Stimulated activated CD4-positive, alpha-beta T cell treated with anti-CD3 and anti-CD28 coated beads, Interleukin-12 subunit alpha, Interleukin-12 subunit beta, amount 100 ng/mL, for 4 hours (primary cell): ENCODE measurements at places on chromosomes 7 and 10.

DNA sequence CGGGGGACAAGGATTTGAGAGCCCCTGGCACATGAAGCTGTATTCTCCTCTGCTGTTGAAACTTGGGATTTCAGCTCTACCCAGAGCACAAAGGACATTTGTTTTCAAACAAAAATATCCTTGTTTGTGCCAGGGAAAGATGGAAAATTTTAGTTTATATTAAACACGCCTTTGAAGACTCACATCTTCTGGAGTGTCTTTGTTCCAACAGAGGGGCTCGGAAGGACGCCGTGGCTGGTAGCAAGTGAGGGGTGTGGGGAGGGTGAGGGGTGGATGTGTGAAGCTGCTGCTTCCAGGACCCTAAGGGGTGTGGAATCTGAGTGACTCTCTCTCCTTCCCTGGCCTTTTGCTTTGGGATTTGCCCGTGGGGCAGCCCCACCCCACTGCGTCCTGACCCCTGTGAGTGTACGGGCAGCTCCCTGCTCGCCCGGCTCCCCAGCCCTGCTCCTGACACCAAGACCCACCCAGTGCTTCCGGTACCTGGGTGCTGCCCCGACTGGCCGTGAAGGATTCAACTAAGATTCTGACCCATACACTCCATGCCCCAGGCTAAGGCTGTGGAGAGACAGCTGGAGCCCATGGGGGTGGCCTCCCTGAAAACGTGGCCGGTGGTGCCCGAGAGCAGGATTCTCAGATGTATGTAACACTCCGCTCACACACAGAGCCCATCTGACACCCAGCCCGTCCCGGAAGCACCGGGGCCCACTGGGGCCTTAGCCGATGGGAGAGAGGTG, 59.6 kb downstream of the ZRANB1 start:
- DNase-seq: no peak

- DNase-seq: no peak
Measured at GRCh38 chr7:115094163-115094562, 172.3 kb downstream of the MDFIC start.

- DNase-seq: no peak
Measured at GRCh38 chr10:127649642-127650041, 87.3 kb upstream of the FOXI2 start.

GRCh38 chr7:7185371-7185989, 3.1 kb downstream of the C1GALT1 start:
- no peak for DNase-seq

GRCh38 chr7:33351709-33352108, 222.3 kb downstream of the BBS9 start:
- no peak for DNase-seq

DNA sequence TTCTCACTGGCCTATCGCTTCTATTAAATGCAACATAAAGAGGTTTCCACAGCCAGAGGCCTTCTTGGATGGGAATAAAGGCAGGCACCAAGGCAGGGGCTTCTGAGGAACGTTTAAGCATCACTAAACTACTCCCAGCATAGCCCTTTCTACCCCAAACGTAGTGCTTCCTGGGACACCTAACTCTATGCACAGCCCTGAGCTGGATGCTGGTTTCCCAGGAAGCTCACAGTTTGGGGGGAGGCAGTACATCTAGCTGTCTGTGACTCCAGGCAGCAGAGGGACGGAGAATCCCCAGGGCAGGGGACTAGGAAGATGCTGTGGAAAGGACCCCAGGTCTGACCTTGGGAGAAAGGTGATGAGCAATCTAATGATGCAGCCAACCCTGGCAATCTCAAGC, 192.8 kb upstream of the ZMIZ1 start:
- DNase-seq: no peak

- DNase-seq: no peak
Measured at GRCh38 chr7:82393076-82393839, 50.3 kb downstream of the CACNA2D1 start.

DNA sequence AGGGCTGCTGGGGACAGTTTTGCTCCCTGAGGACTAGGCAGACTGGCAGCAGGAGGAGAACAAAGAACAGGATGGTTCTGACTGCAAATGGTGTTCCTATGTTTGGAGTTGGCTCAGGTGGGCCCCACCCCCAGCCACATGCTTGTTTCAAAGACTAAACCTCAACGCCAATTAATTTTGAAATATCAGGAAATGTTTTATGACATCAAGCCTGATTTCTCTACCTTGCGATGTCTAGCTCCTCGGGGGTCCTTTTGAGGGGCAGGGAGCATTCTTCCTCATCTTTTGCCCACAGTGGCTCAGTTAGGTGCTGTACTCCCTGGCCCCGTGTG, 4.1 kb upstream of the MYH16 start:
- no peak for DNase-seq

DNA sequence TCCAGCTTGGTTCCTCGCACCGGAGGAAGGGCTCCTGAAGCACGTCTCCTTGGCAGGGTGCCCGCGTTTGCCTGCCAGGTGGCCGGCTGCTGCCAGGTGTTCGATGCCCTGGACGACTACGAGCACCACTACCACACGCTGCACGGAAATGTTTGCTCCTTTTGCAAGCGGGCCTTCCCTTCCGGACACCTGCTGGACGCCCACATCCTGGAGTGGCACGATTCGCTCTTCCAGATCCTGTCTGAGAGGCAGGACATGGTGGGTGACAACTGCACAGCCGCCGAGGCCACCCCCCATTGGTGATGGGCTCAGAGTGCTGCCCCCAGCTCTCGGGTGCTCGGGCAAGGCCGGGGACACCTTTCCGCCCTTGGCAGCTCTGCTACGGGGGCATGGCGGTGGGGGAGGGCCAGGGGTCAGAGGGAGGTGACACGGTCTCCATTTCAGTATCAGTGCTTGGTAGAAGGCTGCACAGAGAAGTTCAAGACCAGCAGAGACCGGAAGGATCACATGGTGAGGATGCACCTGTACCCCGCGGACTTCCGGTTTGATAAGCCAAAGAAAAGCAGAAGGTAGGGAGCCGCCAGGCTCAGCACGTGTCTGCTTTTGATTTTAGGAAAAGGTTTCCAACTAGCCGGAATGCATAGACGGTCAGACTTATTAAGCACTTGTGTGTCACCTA, 1.1 kb downstream of the ZNF511 start:
- DNase-seq: no peak

- peak; percentile 16 for DNase-seq
Measured at GRCh38 chr7:151838861-151839381, 38.0 kb downstream of the PRKAG2 start.

- no peak for DNase-seq
Measured at GRCh38 chr7:158281441-158281840, 306.2 kb downstream of the PTPRN2 start.

DNA sequence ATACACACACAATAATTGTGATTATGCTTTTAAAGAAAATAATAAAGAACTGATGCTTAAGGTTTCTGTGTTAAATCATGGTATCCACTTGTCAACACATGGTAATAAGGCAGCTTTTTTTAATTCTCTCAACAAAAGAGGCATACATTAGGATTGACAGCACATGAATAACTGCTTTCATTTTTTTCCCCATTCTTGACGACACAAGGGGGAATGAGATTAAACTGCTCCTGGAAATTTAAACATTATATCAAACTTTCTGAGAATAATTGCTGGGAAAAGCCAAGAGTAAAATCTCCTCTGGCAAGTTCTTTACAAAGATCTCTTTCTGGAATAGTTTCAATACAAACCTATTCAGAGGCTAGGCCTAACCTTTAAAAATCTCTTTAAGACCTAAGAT, 99.0 kb upstream of the GPR22 start:
- no peak for DNase-seq

GRCh38 chr10:93386631-93387369, 95.3 kb downstream of the MYOF start:
- no peak for DNase-seq

- no peak for DNase-seq
Measured at GRCh38 chr7:17289074-17289645, 9.3 kb upstream of the AHR start.

GRCh38 chr10:78139341-78139740, 105.7 kb downstream of the RPS24 start:
- DNase-seq: no peak

DNA sequence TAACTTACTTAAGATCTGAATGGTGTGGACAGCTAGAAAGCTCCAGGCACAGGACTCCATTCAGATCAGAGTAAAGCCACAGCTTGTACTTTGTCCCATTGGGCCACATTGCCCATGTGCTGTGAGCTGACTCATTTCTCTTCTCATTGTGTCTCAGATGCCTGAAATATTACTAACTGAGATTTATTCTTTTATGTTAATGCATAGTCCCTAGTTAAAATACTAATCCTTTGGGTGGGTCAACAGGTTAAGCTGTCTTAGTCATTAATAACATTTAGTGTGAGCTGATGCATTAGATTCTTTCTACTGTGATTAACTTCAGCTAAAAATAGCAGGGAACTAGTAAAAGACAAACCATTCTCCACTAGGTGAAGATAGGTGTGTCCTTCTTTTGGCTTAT, 104.7 kb upstream of the ARMC3 start:
- DNase-seq: no peak

DNA sequence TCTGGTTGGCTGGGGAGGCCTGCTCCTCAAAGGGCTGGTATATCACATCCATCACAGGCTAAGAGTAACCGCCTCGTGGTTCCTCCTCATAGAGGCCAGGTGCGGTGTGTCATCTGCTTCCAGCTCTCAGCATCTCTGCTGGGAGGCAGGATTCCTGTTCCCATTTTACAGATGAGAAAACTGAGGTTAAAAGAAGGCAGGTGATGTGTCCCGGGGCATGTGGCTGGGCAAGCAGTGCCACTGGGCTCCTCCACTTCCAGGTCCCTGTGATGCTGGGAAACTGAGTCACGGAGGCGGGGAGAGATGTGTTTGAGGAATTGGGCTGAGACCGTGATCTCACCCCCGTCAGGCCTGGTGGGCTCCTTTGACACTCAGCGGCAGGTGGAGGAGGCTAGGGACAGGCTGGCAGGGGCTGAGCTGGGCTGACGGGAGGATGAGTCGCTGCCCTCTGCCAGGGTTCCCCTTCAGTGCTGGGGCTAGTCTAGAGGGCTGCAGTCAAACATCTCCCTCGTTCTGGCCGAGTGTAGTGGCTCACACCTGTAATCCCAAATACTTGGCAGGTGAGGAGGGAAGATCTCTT, 9.4 kb downstream of the ARPC1B start:
- no peak for DNase-seq

DNA sequence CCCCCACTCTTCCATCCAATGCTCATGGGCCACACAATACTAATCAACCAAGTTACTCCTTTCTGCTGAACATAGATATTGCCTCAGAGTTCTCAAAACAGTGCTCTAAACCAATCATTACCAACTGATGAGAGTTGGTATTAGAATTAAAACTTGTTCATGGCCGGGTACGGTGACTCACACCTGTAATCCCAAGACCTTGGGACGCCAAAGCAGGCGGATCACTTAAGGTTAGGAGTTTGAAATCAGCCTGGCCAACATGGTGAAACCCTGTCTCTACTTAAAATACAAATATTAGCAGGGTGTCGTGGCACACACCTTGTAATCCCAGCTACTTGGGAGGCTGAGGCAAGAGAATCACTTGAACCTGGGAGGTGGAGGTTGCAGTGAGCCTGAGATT, 8.2 kb downstream of the TM9SF3 start:
- no peak for DNase-seq

- peak; percentile 2 for DNase-seq
Measured at GRCh38 chr7:135710417-135711138, 17.4 kb downstream of the SLC13A4 start.

DNA sequence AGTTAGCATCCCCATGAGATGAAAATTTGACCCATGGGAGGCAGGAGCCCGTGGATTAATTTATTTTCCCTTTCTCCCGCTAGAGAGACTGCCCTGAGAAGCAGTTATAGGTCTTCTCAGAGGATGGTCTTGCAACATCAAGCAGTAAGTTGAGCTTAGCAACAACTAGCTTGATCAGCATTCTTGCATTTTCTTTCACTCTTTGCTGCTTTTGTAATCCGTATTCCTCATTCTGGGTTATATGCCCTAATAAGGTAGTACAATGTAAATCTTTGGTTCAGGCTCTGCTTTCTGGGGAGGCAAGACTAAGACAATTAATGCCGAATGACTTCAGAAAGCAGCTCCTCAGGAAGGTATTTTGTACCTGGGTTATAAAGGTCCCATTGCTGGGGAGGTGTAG, 146.8 kb downstream of the FZD1 start:
- no peak for DNase-seq

DNA sequence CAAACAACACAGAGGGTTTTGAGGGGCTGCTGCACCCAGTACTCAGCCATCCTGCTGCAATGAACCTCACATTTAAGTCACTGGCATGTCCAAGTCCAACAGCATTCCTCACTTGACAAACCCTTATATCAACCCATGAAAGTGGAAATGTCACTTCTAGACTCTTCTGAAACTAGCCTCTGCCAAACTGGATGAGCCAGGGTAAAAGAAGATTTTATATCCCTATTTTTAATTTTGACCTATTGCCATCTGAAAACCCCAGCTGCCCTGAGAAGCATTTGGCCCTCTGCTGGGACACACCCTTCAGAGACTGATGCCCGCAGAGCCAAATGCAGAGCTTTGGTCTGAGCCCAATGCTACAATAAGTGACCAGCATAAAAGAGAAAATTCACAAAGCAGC, 201.1 kb downstream of the ANK3 start:
- no peak for DNase-seq

GRCh38 chr10:27986821-27987220, 12.1 kb downstream of the ODAD2 start:
- no peak for DNase-seq

GRCh38 chr7:92833024-92833765, 3.2 kb downstream of the CDK6 start:
- DNase-seq: peak; percentile 85

GRCh38 chr10:104980368-104980767, 339.3 kb downstream of the SORCS3 start:
- no peak for DNase-seq

DNA sequence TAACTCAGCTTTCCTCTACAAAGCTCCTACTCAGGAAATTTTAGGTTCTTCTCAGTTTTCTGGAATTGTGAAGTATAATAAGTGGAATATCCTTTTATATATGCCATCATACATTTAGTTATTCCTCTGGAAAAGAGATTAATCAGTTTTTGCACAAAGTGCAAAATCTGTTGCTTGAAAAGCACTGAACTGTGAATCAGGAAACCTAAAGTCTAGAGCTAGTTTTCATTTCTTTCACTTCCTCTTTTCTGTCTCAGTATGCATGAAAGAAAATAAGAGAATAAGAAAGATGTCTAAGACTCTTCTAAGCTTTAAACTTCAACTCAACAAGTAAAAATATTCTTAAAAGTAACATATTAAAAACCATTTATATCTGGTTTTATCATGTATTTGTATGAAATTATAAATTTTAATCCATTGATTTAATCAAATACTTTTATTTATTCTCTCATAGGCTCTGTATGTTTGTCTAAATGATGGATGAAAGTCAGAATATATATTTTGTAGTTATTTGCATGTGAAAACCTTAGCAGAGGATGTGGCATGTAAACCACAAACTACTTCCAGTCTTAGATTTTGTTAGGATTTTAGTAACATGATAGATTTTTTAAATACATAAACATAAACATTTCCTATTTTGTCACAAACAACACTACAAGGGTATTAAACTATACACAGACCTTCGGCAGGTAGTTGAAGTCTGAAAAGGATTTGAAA, 1073.0 kb downstream of the XPNPEP1 start:
- no peak for DNase-seq
